Pancreas (tissue), 10 donors: ENCODE measurements at places on chromosomes 6 and 20. TPM values are rescaled to one million over a fixed set of nuclear protein-coding genes. Genes with fewer than 3 reads are reported as not detected.

GRCh38 chr20:52889225-52889624, 82.9 kb upstream of the TSHZ2 start:
- no peaks in the 10 kb centered on the region for H3K27me3 ChIP-seq
- H3K27ac ChIP-seq, result no peak overlapping the region
- H3K4me1 ChIP-seq, result no peaks in the 10 kb centered on the region
- DNase-seq, result no peak
- no peak overlapping the region for H3K4me3 ChIP-seq

Gene CSNK2A1
- 21.2 TPM for polyA plus RNA-seq

Gene POLR3F
- polyA plus RNA-seq, result 4.4 TPM

DNA sequence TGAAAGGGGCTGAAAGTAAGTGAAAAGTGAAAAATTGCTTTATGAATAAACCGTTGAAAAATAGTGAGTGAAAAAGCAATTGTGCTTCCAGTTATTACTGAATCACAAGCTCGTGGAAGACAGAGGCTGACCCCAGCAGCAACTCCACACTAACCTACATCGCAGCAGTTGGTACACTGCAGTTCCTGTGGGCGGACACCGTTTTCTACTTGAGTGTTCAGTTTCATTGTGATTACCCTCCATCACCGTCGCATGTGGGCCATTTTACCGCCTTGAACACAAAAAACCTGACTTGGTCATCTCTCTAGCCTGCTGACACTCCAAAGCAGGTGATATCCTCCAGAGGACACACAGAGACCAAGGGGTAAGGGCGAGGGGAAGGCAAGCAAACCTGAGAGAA, 28.4 kb downstream of the PRDM1 start:
- H3K27ac ChIP-seq, result no peak overlapping the region
- H3K4me3 ChIP-seq, result no peak overlapping the region
- no peaks in the 10 kb centered on the region for H3K4me1 ChIP-seq
- no peak for DNase-seq
- H3K36me3 ChIP-seq, result no peaks in the 10 kb centered on the region

DNA sequence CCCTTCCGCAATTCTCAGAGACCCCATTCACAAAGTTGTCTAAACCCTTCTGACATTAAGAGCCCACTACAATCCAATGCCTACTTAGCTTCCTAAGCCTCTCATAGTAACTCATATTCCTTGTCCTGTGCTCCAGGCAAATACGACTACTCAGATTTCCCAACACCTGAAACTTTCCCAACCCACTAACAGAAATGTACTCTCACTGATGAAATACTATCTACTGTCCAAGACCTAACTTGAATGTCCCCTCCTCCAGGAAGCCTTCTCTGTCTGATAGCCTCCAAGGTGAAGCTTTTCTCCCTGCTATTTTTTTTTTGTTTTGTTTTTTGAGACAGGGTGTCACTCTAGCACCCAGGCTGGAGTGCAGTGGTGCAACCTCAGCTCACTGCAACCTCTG, 30.4 kb downstream of the GPLD1 start:
- no peak overlapping the region for H3K4me3 ChIP-seq
- H3K27me3 ChIP-seq, result no peaks in the 10 kb centered on the region
- no peak for DNase-seq

DNA sequence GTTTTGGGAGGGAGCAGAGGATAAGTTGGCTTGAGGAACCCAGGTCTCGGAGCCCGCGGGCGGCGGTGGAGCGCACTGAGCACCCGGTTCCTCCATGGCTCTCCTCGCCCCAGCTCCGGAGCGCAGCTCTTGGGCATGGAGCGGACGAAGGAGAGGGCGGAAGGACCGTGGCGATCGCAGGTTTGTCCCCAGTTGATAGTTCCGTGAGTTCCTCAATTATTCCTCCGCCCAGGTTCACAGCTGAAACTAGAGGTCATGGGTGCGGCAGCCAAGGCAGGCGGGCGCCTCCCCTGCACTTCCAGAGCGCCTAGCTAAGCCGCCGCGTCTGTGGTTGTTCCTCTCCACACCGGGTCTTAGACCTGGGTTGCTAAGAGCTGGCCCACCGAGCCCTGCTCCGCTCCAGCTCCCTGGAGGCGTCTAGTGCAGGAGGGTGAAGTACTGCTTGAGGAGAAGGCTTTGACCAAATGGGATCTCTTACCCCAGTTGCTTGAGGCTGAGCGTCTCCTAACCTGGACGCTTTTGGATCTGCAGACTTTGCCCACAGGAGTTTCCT, at the start of gene HTR1B:
TSS of gene HTR1B (minus strand) at position 184 of the 553 bp plus-strand sequence. CDS start at position 96, 88 bp downstream.
- peak within 1 kb of the TSS; percentile 25 for H3K4me3 ChIP-seq
- DNase-seq, result peak; percentile 60
- no peaks in the 10 kb centered on the region for H3K36me3 ChIP-seq
- no peaks in the 10 kb centered on the region for H3K27me3 ChIP-seq
- H3K27ac ChIP-seq, result no peak within 1 kb of the TSS

DNA sequence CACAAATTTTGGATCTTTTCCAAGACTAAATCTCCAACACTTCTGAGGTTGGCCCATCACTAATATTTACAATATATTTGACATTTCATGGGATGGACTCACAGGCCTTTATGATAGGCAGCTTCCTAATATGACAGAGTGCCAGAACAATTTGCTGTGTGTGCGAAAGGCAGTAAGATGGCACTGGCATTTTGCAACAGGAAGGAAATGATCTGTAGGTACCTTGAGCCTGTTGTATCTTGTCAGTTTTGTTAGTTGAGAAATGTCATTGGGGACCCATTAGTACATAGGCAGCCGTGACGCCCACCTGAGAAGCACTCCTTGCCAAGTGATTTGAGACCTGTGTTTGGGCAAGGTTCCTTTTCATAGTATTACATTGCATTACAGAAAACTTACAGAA, 153.4 kb upstream of the HEY2 start:
- no peaks in the 10 kb centered on the region for H3K36me3 ChIP-seq
- H3K4me3 ChIP-seq, result no peak overlapping the region
- H3K4me1 ChIP-seq, result no peaks in the 10 kb centered on the region
- DNase-seq, result no peak

GRCh38 chr20:50127587-50128519, 14.9 kb upstream of the UBE2V1 start:
- DNase-seq, result no peak
- no peaks in the 10 kb centered on the region for H3K27me3 ChIP-seq

DNA sequence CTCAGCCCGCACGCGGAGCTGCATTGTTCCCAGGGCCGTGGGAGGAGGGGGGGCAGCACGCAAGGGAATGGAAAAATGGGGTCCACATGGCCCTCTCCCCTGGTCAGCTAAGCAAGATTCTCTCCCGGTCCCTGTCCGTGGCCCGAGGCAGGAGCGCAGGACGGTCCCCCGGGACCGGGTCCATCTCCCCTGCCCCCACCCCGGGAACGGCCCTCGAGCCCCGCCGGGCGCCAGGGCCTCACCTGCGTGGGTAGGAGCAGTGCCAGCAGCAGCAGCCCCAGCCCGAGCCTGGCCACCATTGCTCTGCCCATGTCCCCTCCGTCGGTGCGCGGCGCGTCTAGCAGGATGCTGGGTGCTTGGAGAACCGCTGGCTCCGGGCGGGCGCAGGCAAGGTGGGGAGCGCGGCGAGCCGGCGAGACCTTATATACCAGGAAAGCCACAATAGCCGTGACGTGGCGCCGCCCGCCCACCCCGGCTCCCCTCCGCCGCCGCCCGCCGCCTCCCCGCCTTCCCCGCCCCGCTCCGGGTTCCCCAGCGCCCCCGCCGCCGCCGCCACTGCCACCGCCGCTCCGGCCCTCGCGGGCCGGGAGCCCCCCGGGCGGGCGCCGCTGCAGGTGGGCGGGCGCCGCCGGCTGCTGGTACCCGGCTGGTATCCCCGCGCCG, at the start of gene CD24:
TSS of gene CD24 (minus strand) at position 394 of the 663 bp plus-strand sequence. CDS start at position 311, 83 bp downstream.
- H3K27ac ChIP-seq, result peak within 1 kb of the TSS; percentile 99
- no peaks in the 10 kb centered on the region for H3K27me3 ChIP-seq
- peaks cover 15% of the 10 kb centered on the region for H3K4me1 ChIP-seq
- DNase-seq, result peak; percentile 90
- H3K4me3 ChIP-seq, result peak within 1 kb of the TSS; percentile 64

- H3K4me3 ChIP-seq, result no peak overlapping the region
- no peaks in the 10 kb centered on the region for H3K36me3 ChIP-seq
- H3K27me3 ChIP-seq, result no peaks in the 10 kb centered on the region
- no peak overlapping the region for H3K27ac ChIP-seq
- no peak for DNase-seq
Observed at GRCh38 chr20:48784273-48784641, 43.5 kb downstream of the PREX1 start.

Gene SLC16A10
- 5.5 TPM for polyA plus RNA-seq

GRCh38 chr6:169233832-169234231, 19.8 kb downstream of the THBS2 start:
- no peaks in the 10 kb centered on the region for H3K27me3 ChIP-seq
- no peak for DNase-seq
- H3K36me3 ChIP-seq, result no peaks in the 10 kb centered on the region
- H3K27ac ChIP-seq, result no peak overlapping the region
- H3K4me1 ChIP-seq, result no peaks in the 10 kb centered on the region

- H3K4me3 ChIP-seq, result no peak overlapping the region
- no peaks in the 10 kb centered on the region for H3K27me3 ChIP-seq
- no peak for DNase-seq
- H3K36me3 ChIP-seq, result no peaks in the 10 kb centered on the region
- no peak overlapping the region for H3K27ac ChIP-seq
- H3K4me1 ChIP-seq, result no peaks in the 10 kb centered on the region
Observed at GRCh38 chr20:37903317-37904007, 535 bp downstream of the VSTM2L start.

Gene SUMO4
- polyA plus RNA-seq, result 0.09 TPM
